ENCODE measurements at places on chromosomes 1 and 21.

- no peak for DNase-seq
Measured at GRCh38 chr1:101207891-101208290, 28.9 kb upstream of the S1PR1 start.

DNA sequence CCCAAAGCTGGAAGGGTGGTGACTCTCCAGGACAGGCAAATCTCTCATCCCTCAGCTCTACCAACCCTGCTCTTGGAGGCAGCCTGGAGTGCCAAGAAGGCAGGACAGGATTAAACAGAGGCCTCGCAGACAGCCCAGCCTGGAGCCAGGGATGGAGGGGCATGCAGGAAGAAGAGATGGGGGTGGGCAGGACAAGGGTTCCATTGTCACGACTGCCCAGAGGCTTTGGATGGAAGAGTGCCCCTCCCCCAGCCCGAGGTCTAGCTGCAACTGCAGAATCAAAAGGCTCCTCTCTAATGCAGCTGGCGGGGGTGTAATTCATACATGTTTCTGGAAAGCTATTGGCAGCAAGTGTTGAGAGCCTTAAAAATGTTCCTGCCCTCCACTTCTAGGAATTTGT lies 8.8 kb downstream of the RAB7B start:
- DNase-seq: no peak

GRCh38 chr1:66933887-66934700 lies 9.3 kb downstream of the MIER1 start:
- no peak for DNase-seq

GRCh38 chr1:237701534-237701933 lies 189.2 kb downstream of the ZP4 start:
- DNase-seq: no peak

DNA sequence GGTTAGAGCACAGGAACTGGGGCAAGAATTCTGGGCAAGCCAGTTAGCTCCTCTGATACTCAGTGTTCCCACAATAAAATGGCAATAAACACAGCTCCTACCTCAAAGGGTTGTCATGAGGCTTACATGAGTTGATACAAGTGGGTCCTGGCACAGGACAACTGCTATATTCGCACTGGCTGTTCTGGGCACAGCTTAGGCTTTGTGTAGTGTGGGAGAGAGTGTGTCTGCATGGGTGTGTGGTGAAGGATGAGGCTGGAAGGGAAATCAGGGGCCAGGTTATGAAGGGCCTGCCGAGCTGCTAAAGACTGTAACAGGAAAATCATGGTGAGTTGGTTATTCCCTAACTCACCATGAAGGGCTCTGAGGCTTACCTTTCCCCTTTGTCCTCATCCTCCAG lies 18.7 kb downstream of the ETV3 start:
- DNase-seq: no peak

DNA sequence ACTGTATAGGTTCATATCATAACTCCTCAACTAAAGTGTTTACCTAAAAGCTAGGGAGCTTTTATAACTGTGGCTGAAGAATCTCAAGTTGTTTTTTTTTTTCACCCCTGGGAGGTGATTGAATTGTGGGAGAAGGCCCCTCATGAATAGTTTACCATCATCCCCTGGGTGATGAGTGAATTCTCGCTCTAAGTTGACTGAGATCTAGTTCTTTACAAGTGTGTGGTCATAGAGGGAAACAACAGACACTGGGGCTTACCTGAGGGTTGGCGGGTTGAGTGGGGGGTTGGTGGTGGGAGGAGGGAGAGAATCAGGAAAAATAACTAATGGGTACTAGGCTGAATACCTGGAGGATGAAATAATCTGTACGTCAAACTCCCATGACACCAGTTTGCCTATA lies 7.9 kb upstream of the ZSCAN20 start:
- no peak for DNase-seq

DNA sequence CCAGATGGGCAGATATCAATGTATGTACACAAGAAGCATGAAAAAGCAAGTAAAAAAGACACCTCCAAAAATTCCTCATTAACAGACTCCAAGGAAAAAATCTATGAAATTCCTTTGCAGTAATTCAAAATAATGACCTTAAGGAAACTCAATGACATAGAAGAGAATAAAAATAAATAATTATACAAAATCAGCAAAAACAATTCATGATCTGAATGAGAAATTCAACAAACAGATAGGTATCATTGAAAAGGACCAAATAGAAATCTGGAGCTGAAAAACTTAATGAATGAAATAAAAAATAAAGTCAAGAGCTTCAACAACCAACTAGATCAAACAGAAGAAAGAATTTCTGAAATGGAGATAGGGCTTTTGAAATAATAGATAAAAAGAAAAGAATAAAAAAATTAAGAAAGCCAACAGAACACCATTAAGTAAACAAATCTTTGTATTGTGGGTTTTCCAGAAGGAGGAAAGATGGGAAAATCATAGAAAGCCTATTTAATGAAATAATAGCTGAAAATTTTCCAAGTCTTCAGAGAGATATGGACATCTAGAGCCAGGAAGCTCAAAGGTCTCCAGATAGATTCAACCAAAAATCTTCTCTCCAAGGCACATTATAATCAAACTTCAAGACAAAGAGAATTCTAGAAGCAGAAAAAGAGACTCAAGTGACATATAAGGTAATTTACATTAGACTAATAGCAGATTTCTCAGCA lies 52.0 kb upstream of the KCNK1 start:
- no peak for DNase-seq

DNA sequence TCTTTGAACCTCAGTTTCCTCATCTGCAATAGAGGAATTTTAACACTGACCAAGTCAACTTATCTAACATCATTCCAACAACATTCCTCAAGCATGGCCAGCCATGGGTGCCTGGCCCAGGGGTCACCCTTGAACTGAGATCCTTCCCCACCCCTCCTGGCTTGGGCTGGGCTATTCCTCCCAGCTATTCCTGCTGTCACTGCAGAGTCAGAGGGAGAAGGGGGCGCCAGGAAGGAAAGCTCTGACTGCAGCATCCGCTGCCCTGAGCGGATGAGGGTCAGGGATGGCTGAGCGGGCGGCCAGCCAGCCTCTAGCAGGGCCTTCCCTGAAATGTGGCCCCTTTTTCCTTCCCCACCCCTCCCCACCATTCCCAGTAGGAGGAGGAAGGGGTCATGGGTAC lies 3.1 kb downstream of the TINAGL1 start:
- DNase-seq: no peak

GRCh38 chr1:234175363-234175762 lies 197.9 kb upstream of the COA6 start:
- no peak for DNase-seq

- DNase-seq: no peak
Measured at GRCh38 chr1:10031461-10031860, 1.3 kb upstream of the UBE4B start.

DNA sequence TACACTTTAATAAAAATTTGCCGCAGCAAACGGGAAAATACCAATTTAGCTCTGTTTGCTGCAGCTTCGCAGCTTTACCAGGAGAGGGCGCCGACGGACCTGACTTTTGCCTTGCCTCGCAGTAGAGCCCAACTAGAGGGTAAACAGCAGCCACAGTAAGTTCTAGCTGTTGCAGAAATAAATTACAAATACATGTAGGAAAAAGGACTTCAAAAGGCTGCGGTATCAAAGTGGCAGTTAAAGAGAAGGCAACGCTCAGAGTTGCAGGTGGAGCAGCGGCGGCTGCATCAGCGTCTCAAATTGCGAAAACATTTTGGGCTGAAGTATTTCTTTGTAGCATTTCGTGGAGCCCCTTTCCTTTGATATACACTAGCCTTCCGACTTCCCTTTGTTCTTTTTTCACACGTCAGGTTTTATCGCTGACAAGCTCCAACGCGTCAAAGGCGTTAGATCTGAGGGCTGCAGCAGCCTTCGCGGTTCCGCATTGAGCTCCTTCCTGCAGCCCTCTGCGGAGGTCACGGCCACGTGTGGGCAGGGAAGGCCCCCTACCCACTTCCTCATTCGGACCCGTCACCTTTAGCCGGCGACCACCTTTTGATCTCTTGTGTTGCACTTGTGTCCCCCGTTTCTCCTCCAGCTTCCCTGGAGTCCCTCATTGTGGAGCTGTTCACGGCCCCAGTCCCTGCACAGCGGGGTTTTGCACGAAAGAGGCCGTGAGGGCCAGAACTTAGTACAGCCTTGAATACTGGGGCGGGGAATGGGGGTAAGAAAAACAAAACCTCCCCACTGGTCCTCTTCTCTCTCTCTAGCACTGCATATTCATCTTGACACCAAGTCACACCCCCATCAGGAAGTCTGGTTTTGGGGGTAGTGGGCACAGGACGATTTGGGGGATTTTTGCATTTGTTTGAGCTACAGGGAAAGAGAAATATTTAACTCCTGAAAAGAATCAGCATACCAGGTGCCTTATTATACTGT lies 72.8 kb downstream of the S1PR1 start:
- DNase-seq: no peak

DNA sequence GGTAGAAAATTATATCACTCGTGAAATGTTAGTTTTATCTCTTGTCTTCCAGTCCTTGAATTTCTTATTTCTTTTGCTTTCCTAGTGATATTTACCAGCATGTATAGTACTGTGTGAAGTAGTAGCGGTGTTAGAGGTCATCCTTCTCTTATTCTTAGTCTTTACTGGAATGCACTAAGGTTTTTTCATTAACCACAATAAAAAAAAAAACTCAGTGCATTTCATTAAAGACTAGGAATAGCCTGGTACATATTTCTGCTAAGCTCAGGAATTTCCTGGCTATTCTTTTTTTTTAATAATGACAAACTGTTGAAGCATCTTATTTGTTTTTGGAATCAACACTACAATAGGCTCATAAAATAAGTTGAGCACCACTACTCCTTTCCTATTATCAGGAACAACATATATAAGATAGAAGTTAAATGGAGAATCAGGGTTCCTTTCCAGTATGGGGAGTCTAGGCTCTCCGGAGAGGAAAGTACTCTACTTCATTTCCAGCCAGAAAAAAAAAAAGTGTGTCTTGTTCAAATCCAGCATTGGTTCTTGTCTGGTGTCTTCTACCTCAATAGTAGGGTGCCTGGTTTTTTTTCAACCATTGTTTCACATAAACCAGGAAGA lies 60.0 kb downstream of the TNFSF18 start:
- DNase-seq: no peak

DNA sequence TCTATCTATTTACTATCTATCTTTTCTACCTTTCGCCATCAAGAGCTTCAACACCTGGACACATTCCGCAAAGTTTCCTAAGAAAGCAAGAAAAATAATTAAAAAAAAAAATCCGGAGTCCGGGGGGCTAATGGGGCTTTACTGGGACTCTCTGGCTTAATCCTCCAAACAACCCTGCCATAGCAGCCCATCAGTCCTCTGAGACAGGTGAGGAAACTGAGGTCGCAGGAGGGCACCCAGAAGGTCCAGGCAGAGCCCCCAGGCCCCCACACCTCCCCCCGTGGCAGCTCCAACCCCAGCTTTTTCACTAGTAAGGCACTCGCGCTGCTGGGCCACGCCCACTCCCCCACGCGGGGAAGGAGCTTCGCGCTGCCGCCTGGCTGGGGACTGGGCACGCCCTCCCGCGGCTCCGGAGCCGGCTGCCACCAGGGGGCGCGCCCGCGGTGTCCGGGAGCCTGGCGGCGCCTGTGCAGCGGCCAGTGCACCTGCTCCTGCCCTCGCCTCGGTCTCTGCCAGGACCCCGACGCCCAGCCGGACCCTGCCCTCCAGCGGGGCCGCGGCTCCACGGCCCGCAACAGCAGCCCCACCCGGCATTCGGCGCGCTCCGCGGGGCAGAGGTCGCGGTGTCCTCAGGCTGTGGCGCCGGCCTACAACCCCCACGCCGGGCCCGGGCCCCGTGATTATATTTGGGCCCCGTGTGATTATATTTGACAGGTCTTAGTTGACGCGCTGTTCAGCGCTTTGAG lies 54.1 kb upstream of the SAMD11 start:
- no peak for DNase-seq

DNA sequence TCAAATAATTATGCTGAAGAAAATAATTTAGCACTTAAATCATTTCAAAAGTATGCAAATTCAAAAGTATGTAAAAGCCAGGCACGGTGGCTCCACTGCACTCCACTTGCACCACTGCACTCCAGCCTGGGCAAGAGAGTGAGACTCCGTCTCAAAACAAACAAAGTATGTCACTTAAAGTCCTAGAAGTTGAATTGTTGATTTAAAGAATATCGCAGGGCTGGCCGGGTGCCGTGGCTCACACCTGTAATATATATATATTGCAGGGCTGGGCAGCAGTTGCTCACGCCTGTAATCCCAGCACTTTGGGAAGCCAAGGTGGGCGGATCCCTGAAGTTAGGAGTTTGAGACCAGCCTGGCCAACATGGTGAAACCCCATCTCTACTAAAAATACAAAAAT lies 8.8 kb upstream of the SETDB1 start:
- no peak for DNase-seq

DNA sequence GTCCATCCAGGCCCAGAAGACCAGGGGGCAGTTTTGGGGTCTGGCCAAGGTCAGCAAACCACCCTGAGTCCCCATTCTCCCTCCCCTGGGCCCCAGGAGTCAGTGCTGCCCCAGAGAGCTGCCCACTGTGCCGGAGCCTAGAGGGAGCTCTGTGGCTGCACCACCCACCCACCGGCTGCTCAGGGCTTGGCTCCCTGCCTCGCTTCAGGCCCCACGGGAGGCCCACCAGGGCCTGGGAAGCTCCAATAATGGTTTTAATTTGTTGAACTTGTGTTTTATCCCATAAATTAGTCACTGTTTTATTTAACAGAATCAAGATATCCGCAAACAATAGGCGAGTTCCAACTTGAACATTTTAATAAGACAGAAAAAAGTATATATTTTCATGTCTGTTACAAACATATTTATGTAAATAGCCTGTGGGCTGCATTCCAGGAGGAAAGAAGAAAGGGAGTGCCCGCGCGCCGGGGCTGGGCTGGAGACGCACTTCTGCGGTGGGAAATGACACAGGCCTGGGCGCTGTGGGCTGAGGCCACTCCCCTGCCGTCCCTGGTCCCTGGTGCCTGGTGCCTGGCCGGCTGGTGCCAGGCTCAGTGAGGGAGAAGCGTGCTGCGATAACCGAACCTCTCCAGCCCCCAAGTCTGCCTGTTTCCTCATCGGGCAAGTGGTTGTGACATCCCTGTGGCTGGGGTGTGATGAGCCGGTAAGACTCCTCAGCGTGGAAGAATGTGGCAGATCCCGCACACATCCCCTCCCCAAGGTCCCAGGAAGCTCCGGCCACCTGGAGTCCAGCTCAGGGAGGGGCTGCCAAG lies 160.5 kb downstream of the PEX14 start:
- no peak for DNase-seq

- DNase-seq: no peak
Measured at GRCh38 chr1:171597203-171597602, 24.8 kb upstream of the MYOCOS start.

- DNase-seq: no peak
Measured at GRCh38 chr1:115906627-115907026, 65.7 kb upstream of the NHLH2 start.

- no peak for DNase-seq
Measured at GRCh38 chr1:52102336-52103013, 39.4 kb upstream of the ZFYVE9 start.

- no peak for DNase-seq
Measured at GRCh38 chr1:221509575-221510355, 232.1 kb downstream of the DUSP10 start.
